Activated CD8-positive, alpha-beta memory T cell treated with anti-CD3 and anti-CD28 coated beads for 24 hours (primary cell): ENCODE measurements at places on chromosomes 12 and 14.

GRCh38 chr12:27474344-27474743 is 27.8 kb downstream of the SMCO2 start:
- DNase-seq = no peak

DNA sequence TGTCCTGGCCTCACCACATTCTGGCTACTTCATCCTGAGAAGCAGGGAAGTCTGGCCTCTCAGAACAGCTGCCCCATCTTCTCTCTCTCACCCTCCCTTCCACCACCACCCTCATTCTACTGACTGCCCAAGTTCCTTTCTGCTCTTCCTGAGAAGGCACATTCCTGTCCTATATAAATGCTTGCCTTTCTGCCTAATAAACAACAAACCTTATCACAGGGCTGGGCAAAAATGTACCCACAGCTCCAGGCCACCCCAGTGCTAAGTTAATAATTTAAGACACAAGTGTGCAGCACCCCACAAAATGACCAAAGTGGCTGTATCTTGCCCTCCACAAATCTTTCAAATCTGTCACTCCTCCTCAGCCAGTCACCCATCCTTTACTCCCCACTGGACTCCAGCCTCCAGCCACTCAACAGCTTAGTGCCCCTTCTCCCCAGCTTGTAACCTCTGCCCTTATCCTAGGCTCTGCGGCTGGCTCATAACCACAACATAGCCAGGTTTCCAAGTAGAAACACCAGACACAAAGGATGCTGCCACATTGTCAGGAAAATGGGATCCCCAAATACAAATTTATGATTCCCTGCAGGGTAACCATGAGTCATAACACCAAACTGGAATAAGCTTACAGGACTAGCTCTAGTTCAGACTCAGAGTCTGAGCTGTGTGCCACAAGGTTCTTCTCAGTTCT is 15.0 kb downstream of the OXA1L start:
- no peak for DNase-seq

- DNase-seq = no peak
These were observed 16.5 kb downstream of the SEL1L start for GRCh38 chr14:81516986-81517797.

- DNase-seq = no peak
These were observed 3.2 kb downstream of the GZMH start for GRCh38 chr14:24606297-24606696.

DNA sequence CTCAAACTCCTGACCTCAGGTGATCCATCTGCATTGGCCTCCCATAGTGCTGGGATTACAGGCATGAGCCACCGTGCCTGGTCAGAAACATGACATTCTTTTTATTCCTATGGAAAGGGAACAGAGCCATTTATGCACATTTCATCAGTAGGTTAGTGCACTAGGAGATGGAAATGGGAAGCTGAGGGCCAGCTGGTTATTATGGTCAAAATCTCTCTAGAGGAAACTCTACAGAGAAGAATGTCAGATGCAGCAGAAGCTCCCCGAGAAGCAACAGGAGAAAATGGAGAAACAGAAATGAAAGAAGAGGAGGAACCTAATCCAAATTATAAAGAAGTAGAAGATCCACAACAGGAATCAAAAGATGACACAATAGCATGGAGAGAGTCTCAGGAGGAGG is 2.7 kb downstream of the CFAP251 start:
- no peak for DNase-seq

DNA sequence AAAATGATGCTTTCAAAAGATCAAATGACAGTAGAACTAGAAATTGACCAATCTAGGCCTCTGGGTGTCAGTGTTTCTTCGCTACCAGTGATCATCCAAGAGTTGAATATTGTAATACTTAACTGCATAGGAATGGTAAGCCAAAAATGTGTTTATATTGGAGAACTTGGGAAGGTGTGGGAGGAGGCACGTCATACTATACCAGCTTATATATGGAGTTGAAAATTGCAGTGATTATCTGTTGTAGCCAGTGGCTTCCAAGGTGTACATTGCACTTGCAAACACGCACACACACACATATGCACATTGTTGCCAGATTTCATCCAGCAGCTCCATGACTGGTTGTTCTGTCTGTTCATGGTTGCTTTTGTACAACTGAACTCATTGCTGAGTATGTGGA is 36.1 kb downstream of the EID3 start:
- DNase-seq = no peak

GRCh38 chr14:58947156-58947555 is 241.3 kb upstream of the DAAM1 start:
- DNase-seq = no peak

GRCh38 chr12:127893895-127894609 is 372.9 kb upstream of the TMEM132C start:
- DNase-seq = no peak

- no peak for DNase-seq
These were observed 205.2 kb downstream of the PAX9 start for GRCh38 chr14:36866867-36867266.

DNA sequence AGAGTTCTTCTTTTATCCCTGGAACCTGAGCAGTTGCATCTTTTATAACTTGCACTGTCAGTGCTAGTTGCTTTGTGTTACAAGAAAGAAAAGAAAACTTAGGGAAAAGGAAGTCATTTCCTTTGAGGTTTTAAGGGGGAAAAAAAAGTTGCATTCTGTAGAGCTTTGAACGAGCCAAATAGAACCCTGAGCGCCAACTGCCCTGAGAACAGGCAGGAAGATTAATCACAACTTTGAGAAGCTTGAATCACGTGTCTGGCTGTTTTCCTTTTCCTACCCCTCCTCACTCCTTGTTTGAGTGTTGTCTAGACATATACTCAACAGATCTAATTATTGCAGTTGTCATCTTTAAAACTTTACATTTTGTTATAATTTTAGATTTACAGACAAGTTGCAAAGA is 12.5 kb downstream of the PCNX1 start:
- no peak for DNase-seq

- no peak for DNase-seq
These were observed 94.9 kb downstream of the SLCO1A2 start for GRCh38 chr12:21239866-21240265.
